ENCODE measurements at places on chromosomes 1 and 21.

GRCh38 chr1:12165342-12165741 is 1.4 kb upstream of the TNFRSF1B start:
- no peak for DNase-seq

GRCh38 chr1:36151845-36152203 is 2.5 kb upstream of the TRAPPC3 start:
- no peak for DNase-seq

- no peak for DNase-seq
Measured at GRCh38 chr1:27307874-27308598, 13.9 kb upstream of the TMEM222 start.

DNA sequence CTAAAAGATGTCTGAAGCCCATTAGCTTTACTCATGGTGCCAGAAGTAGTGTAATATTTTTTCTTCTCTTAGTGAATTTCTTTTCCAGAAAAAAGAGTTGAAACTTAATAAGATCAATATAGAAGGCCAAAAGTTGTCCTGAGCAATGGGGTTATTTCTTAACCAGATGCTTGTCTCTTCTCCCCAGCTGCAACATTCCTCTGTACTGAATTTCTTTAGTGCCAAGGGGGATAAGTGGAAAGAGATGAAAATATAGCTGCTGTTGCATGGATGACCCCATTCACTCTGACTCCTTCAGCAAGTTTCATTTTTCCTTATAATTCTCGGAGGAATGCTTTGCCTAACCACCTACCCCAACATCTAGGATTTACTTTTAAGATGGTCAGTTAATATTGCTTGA is 675.0 kb downstream of the USP25 start:
- DNase-seq = no peak

Data from fibroblast of skin of right biceps (primary cell).